Right hindlimb (tissue), 1 donor: ENCODE measurements at places on chromosomes 11 and 22.

DNA sequence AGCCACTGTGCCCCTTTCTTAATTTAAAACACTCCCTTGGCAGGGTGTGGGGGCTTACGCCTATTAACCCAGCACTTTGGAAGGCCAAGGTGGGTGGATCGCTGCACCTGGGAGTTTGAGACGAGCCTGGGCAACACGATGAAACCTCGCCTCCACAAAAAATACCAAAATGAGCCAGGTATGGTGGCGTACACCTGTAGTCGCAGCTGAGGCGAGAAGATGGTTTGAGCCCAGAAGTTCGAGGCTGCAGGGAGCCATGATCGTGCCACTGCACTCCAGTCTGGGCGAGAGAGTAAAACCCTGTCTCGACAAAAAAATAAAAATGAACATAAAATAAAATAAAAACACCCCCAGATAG, 45.0 kb downstream of the LINC01488 start:
- no peak for DNase-seq

- DNase-seq = no peak
Observed at GRCh38 chr22:23305321-23305910, 125.1 kb downstream of the BCR start.

GRCh38 chr11:2664376-2664775, 35.4 kb downstream of the KCNQ1OT1 start:
- DNase-seq = no peak

DNA sequence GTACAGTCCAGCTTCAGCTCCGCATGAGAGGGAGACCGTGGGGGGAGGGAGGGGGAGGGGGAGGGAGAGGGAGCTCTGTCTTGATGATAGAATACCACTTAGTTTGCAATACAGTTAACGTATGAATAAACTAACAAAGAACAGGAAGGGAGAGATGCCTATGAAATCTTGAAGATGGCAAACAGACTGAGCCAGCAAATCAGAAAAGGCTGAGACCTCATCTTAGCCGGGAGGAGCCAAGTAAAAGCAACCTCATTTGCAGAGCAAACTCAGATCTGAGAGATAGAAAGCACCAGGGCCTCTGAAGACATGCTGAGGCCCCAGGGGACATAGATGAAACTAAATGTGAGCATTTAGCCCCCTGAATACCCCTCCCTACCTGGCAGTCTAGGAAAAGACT, 23.0 kb downstream of the APLP2 start:
- DNase-seq = no peak

DNA sequence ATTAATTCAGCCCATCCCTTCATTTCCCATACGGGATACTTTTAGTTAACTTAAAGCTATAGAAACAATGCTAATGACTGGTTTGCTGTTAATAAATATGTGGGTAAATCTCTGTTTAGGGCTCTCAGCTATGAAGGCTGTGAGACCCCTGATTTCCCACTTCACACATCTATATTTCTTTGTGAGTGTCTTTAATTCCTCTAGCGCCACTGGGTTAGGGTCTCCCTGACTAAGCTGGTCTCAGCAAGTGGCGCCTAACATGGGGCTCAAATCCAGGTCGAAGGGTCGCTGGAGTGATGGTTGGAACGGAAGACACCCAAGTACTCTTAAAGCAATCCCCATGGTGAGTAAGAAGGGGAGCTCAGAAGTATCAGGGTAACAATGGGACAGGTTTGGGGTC, 14.4 kb upstream of the OOSP1 start:
- no peak for DNase-seq

DNA sequence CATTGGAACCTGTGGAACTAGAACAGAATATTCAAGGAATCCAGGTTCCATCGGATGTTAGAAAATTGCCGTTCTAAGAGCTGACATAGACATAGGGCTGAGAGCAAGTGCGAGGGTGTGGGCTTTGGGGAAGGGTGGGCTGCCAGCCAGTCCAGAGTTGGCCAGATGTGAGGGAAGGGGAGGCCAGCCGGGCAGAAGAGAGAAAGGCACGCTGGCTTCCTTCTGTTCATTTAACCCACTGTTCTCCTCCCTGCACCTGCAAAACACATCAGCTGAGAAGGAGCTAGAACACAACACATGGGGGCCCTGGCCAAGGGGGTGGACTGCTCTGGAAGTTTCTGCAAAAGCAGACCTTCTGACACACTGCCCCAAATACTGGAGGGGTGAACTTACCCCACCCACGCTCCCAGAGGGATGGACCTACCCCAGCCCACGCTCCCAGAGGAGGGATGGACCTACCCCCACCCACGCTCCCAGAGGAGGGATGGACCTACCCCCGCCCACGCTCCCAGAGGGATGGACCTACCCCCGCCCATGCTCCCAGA, 98.0 kb downstream of the SHANK2 start:
- peak; percentile 55 for DNase-seq

DNA sequence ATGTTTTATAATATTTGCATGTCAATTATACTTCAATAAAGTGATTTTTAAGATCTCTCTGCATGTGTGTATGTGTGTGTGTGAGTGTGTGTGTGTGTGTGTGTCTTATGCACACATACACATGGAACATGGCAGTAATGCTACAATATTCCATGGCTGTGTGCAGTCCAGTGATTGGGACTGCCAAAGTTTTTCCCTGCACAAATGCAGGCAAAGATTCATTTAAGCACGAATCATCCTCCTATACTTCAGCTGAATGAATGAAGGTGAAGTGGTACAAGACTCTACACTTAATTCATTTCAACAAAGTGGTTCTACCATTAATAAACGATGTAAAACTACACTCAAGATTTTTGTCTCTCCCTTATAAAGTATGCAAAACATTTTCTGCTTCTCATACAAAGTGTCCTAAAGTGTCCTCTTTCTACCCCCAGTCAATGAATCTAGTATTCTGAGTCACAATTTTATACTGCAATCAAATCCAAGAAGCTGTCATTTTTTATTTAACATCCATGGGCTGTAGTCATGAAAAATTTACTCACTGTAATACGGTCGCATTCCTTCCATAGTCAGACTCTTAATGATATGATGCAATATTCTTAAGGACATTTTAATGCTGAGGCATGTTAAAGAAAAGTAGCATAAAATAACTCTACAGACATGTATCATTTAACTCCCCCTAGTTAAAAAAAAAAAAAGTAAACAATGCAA, 132.4 kb downstream of the TTC28 start:
- no peak for DNase-seq

DNA sequence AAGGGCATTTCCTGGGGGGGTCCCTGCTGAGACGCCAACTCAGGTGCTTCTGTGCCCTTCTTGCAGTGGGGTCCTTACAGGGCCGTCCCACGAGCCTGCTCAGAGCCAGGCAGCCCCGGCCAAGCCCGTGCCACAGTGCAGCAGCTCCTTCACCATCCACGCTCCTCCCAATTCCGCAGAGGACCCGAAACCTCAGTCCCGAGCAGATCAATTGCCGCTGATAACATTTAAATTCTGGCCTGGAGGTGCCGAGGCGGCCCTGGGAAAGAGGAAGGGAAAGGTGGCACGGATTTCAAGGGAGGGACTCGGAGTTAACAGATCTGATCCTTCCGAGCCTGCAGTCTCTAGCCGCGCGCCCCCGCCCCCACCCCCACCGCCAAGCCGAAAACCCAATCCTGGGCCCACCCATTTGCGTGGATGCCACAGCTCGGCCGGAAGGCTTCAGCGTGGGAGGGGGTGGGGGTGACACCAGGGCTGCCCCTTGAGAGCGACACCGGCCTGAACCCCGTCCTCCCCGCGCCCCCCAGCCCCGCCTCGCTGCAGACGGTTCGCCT, 32.3 kb upstream of the JAM3 start:
- no peak for DNase-seq

DNA sequence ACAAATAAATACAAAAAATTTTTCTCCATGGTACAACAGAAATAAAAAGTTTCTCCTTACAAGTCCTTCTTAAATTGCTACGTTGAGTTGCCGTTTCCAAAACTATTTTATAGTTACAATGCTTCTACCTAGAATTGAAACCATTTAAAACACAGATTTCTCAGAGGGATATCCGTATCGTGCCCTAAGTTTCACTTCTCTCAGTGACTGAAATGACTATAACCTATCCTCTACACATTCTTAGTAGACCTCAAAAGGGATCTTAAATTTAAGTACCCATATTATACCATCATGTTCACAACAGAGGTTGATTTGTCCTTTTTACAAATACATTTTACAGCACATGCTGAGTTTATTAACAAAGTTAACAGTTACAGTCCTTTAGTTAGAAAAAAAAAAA, 44.1 kb downstream of the USP28 start:
- no peak for DNase-seq

- no peak for DNase-seq
Observed at GRCh38 chr11:102971766-102972165, 16.2 kb upstream of the MMP13 start.

DNA sequence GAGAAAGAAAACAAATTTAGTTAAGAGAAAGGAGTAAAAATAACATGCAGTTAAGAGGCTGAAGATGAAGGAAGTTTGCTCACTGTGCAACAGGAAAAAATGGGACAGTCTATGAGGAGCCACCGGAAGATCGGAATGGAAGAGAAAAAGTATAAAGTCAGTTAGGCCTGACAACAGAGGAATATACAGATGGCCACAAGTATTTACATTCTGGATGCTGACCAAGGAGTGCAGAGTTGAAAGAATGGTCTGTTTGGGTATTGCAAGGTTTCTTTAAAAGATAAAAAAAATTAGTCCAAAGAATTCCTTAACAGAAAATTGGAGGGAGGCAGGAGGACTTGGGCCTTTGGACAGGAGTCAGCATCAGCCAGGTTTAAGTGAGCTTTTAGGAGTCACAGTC, 37.5 kb downstream of the RBFOX2 start:
- no peak for DNase-seq

GRCh38 chr11:1717745-1718144, 20.8 kb downstream of the KRTAP5-6 start:
- no peak for DNase-seq

DNA sequence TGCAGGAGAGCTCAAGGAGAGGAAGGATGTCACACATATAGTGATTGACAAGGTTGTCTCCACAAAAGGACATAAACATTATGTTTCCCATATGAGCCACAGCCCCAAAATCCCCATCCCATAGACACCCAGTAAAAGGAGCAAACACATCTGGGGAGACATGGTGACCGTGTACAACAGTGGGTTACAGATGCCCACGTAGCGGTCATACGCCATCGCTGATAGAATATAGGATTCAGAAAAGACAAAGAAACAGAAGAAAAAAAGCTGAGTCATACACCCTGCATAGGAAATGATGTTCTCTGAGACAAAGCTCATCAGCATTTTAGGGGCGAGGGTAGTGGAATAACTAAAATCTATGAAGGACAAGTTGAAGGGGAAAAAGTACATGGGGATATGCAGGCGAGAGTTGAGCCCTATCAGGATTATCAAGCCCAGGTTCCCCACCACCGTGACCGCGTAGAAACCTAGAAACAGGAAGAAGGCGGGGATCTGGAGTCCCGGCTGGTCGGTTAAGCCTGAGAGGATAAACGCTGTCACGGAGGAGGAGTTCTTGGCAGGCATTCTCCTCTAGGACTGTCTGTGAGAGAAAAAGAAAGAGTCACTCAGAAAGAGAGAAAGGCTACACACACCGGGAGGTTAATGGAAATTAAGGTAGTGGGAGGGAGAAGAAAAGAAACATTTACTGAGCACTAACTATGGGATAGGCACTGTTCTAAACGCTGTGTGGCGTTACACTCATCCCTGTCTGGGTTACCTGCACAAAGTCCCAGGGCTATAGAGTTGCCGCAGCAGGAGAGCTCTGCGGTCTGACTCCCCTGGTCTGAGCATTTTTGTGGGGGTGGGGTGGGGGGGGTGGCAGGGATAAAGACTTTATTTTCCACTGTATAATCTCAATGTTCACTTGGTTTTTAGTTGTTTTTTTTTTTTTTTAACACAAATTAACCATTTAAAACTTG, 36.1 kb upstream of the OR8B8 start:
- DNase-seq = peak; percentile 73

DNA sequence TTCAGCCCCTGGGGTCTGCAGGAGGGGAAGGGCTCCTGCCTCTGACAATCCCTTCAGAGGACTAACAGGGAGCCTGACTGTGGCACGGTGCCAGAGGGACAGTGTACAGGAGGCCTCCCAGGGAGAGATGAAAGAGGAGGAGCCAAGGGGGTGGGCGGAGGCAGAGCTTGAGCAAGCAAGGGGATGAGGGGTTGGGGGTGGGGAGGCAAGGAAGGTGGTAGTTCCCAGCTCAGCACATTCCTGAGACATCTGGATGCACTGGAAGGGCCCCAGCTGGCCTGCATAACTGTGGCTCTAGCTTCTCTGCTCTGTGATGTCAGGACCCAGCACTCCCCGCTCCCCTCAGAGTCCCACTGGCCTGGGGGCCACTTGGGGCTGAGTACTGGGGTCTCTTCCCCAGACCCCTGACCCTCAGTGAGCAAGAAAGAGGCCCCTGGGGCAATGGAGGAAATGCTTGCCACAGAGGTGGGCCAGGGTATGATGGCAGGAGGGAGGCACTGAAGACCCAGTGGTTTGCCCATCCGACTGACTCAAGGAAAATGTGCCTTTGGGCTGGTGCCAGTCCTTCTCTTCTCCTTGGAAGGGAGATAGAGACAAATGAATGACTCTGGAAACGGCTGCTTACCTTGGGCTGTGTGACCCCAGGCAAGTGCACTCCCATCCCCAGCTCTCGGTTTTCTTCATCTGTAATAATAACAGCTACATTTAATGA, 13.3 kb downstream of the CREB3L1 start:
- DNase-seq = peak; percentile 95

DNA sequence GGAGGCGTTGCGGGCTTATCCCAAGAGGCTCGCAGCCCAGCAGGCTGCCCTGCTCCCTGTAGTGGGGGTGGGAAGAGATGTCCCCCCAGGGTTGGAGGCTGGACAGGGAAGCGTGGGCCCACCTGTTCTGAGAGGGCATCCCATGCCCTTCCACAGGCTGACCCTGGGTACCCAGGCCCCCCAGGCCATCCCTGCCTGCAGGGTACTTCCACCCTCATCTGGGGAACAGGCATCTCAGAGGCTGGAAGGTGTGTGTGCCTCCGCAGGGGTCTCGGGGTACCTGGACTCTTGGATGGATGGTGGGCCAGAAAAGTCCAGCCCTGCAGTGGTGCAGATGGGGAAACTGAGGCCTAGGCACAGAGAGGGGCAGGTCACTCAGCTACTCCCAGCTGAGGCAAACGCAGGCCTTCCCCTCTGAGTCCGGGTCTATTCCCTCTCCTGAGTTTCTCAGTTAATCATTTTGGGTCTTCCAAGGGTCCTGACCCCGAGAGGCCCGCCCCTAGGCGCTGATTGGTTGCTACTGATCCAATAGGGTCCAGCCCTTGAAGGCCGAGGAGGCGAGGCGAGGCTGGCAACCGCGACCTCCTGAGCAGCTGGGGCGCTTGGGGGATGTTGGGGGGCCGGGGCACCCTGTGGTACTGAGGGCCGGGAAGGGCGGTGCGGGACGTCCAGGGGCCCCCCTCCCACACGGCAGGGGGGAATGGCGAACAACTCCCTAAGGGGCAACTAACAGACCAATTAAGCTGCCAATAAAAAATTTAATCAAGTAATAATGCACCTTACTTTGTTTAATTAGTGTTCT, 23.8 kb downstream of the FLRT1 start:
- DNase-seq = no peak

- DNase-seq = no peak
Observed at GRCh38 chr22:22082960-22083359, 100.4 kb upstream of the TOP3B start.

- DNase-seq = no peak
Observed at GRCh38 chr22:37848587-37849088, 581 bp upstream of the EIF3L start.
